NCI-H187 treated with DMSO at 0.1 percent for 48 hours (cell line): ENCODE measurements at places on chromosomes 7 and 10.

DNA sequence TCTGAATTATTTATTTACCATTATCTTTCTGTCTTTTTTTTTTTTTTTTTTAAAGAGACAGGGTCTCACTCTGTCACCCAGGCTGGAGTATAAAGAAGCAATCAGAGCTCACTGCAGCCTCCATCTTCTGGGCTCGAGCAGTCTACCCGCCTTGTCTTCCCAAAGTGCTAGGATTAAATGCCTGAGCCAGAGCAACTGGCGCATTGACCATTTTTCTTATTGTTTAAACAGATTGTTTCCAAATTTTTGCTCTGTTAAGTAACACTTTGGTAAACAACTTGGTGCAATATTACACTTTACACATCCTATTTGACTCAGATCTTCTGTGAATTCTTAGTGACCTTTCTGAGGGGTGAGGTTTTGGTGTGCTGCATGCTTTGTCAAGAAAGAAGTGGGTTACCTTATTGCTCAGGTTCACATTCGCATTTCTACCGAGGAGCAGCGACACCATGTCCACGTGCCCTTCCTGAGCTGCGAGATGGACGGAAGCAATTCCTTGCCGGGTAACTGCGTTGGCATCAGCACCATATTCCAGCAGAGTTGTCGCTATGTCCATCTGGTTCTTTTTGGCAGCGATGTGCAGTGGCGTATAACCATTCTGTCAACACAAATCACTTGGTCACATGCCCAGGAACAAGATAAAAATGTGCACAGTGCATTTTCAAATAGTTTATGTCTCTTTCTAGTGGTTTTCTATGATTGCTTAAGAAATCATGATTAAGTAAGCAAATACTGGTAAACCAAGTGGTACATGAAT, 203.2 kb downstream of the ANK3 start:
- no peak for DNase-seq

GRCh38 chr7:147197006-147197405, 1080.4 kb downstream of the CNTNAP2 start:
- DNase-seq: peak; percentile 78

DNA sequence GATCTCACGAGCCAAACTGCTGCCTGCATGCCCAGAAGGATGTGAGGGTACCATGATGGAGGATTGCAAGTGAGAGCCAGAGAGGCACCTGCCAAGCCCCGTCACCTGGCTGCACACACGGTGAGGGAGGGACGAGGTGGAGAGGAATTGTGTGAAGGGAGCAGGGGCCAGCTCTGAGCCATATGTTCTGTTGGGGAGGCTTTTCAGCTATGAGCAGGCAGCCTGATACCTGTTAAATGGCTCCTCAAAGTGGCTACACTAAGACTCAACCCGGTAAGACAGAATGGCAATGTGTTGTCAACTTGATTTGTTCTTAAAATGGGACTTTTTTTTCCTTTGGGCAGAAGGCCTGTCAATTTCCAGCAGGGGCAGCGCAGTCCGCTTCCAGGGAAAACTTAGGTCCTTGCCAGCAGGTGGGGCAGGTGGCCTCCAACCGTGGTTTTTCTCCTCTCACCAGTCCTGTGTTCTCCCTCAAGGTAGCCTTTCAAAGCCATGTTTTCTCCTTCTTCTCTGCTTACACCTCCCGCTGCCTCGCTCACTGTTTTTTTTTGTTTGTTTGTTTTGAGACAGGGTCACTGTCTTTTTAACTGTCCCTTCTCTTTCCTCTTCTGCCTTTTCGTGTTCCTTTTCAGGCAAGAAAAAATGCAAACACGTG, 57.7 kb upstream of the ZNRF2 start:
- DNase-seq: peak; percentile 8

DNA sequence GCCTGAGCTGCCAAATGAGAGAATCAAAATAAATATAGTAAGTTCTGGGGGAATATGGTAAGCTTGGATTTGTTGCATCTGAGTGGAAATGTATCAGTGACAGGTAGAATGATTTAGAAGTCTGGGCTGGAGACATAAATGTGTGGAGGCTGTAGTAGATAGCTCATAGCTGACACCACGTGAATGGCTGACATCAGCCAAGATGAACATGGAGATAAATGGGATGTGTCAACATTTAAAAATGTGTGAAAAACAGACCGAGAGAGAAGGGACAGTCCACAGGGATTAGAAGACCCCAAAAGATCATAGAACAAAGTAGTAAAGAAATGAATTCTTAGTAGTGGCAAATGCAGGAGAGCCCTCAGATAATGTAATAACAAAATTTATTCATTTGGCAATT, 40.9 kb downstream of the NAMPT start:
- no peak for DNase-seq

DNA sequence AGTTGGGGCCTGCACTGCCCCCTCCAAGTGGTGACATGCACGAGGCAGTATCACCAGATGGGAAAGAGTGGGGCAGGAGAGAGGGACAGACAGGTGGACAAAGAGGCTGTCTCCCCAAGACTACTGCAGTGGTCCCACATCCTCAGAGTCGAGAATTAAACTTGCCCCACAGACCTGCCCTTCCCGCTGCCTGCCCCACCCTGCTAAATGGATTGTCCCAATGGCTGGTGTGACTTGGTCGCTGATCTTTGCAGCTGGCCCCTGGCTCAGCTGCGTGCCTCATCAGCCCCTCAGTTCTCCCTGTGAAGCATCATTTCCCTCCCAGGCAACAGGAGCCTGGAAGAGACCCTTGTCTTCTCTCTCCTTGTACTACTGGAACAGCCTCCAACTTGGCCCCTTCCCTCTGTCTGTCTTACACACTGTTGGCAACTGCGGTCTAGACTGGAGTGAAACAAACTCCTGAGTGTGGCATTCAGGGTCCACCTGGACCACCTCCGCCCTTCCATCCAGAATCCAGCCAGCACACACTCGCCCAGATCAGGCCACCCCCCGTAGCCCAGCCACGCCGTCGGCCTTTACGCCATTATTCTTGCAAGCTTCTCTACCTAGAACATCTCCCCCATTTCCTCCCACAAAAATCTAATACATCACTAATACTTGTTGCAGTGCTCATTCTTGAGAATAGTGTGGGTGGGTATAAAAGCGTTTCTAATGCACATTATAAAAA, 275.1 kb downstream of the CELF2 start:
- DNase-seq: no peak

DNA sequence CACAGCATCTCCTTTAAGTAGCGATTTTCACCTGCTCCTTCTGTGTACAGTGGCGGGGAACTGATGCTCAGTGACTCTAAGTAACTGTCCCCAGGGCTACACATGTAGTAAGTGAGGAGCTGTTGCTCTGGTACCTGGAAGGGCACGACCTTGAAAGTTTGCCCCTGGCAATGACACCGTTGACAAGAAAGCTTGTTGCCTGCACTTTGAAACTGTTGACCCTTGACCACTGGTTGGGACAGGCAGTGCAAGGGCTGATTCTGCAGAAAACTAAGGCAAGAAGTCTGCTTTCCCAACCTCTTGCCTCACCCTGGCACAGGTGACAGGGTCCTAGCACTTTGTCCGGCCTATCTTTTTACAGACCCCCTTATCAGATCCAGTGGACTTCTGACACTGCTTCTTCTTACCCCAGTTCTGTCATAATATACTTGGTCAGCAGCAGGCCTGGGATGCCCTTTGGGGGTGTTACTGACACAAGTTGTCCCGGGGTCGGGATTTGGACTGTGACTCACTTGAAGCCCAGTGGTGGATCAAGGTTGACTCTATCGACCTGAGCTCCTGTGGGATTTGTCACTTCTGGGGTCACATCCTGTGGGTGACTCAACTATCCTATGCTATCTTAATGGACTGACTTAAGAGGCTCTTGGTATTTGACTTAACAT, 5.8 kb downstream of the ACSL5 start:
- no peak for DNase-seq

DNA sequence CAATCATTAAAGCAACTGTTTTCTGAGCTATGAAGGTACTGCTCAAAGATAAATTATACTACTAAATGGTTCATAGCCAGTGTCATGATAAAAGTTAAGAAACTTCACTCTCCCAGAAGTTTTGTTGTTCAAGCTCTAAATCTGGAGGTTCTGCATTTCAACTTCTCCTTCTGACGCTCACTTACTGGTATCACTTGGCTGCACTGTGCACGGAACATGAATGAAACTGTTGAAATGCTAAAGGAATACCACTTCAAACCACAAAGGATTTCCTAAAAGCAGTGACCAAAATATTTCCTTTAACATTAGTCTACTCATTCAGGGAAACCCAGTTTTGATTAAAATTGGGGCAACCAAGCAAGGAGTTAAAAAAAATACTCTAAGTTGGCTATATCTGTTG, 93.6 kb downstream of the UBE2H start:
- no peak for DNase-seq

DNA sequence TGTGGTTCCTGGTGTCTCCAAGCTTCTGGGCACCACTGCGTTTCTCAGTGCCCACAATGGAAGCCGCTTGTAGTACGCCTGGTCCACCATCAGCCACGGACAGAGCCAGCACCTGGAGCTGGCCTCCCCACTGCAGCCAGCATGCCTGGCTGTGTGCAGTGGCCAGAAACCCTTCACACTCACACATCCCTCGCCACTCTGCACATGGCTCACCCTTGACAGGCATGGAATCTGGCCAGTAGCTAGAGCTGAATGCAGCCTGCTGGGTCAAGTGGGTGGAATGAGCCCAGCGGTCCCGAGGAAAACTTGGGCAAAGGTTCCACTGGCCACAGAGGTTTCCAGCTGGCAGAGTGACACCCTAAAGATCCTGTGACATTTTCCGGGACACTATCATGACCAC, 146.0 kb upstream of the ADO start:
- no peak for DNase-seq

DNA sequence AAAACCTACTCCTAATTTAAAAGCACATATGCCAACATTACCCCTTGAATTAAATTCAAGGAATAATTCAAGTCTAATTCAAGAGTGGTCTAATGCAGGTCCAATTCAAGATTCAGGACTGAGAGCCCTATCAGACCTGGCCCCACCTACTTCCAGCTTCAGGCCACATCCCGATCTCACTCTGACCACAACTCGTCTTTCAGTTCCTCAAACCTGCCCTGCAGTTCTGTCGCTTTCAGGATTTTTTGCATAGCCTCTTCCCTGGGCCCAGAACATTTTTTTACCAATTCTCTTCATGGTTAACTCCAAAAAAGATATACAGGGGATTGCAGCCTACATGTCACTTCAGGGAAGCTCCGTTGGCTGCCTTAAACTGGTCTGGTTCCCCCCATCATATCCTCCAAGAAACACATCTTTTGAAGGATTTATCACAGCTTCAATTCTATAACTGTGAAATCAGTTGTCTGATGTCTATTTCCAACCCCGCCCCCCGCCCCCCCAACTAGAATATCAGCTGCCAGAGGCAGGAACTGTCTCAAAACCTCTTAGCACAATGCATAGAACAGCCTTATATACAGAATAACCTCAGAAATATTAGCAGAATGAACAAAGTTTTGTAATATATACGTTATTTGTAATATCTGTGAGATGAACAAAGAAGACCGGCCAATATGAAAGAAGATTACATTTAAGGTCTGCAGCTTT, 20.8 kb downstream of the CCDC6 start:
- no peak for DNase-seq

GRCh38 chr7:67619175-67619574, 622.5 kb downstream of the TYW1 start:
- DNase-seq: no peak

DNA sequence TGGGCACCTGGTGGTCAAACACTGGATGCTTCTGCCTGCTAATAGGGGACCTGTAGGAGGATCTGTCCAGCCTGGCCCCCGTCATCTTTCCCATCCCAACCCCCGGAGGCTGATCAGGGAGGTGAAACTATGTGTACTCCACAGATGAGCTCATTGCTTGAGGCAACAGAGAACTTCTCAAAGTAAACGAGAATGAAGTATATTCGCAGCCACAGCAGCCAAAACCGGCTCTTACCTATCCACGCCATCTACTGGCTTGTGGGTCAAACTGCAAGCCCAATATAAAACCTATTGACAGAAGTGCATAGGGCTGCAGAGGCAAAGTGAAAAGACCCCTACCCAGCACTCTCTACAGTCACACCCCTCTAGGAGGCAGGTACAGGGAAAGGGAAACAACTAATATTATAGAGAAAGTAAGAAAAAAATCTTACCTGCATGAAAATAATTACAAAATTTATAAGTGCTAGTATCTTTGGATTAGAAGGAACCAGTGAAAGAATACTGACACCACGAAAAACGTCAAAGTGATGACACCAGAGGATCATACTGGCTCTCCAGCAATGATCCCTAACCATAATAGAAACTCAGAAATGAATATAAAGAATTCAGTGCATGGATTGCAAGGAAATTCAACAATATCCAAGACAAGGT, 973.5 kb downstream of the ANKRD7 start:
- DNase-seq: no peak

- DNase-seq: no peak
Measured at GRCh38 chr10:3452683-3453361, 280.2 kb upstream of the PITRM1 start.

DNA sequence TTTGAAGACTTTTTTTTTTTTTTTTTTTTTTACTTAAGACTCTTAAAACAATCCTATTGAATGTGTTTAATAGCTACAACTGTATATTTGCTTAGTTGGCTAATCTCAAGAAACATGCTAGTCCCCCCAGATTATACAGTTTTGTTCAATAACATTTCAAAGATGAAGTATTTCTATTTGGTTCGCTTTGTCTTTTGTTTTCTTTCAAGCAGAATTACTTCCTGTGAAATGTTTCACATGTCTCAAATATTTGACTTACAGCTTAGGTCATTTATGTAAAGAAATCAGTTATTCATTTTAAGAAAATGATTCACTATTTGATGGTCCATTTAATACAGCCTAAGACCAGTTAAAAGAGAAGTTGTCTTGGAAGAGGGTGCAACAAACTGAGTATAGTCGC, 12.8 kb upstream of the LAMB1 start:
- DNase-seq: no peak

- DNase-seq: no peak
Measured at GRCh38 chr10:132508581-132509443, 28.8 kb upstream of the INPP5A start.

DNA sequence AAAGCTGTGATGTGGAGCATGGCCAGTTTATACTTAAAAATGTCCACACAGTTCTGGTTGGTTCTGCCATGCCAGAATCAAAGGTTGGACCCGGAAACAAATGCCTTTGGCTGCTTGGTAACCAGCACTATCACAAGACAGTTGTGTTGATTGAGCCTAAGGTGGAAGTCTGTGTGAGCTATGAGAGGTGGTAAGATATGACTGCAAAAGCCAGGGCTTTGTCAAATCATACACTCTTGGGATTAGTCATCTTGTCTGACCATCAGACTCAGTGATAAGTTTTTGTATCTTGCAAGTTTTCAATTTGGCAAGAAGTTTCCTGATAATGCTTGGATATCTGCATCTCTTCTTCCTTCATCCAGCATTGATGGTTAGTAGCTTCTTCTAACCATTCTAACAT, 35.5 kb downstream of the GPR141 start:
- DNase-seq: no peak

- no peak for DNase-seq
Measured at GRCh38 chr7:75718390-75719031, 20.2 kb downstream of the HIP1 start.

DNA sequence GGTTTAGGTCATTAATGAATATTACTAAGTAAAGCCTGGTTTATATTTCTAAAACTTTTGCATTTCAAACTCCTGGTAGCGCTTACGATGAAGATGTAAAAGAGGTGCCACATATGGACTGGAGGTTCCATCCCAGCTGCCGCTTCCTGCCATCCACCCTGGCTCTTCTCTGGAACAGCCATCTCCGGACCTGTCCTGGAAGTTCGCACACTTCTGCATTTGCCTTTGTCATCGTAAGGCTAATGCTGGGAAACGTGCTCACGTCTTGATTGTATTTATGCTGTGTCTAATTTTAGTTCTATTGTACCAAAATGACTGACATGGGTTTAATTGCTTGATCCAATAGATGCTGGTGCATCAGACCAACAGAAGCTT, 103.1 kb downstream of the HIPK2 start:
- DNase-seq: no peak
